Nasal cavity respiratory epithelium epithelial cell of viscerocranial mucosa (primary cell): ENCODE measurements at places on chromosomes 4 and X. TPM values are rescaled to one million over a fixed set of nuclear protein-coding genes. Genes with fewer than 3 reads are reported as not detected.

PNMA6F gene
- total RNA-seq: not detected in 2 replicates

DGAT2L6 gene
- total RNA-seq: not detected in 2 replicates

TFE3 gene
- total RNA-seq: 17.4 and 37.9 TPM in 2 replicates

GLOD5 gene
- total RNA-seq: not detected in 2 replicates

EDA gene
- 0.34 and 1.1 TPM in 2 replicates for total RNA-seq

RAB33A gene
- total RNA-seq: under 0.01 TPM in 1 of 2 replicates, not detected in the other

PAK3 gene
- total RNA-seq: under 0.01 and 0.07 TPM in 2 replicates

ANAPC4 gene
- total RNA-seq: 19.8 and 24.5 TPM in 2 replicates

FRG2 gene
- total RNA-seq: not detected in 2 replicates
